ENCODE measurements at places on chromosomes 4 and X.

DNA sequence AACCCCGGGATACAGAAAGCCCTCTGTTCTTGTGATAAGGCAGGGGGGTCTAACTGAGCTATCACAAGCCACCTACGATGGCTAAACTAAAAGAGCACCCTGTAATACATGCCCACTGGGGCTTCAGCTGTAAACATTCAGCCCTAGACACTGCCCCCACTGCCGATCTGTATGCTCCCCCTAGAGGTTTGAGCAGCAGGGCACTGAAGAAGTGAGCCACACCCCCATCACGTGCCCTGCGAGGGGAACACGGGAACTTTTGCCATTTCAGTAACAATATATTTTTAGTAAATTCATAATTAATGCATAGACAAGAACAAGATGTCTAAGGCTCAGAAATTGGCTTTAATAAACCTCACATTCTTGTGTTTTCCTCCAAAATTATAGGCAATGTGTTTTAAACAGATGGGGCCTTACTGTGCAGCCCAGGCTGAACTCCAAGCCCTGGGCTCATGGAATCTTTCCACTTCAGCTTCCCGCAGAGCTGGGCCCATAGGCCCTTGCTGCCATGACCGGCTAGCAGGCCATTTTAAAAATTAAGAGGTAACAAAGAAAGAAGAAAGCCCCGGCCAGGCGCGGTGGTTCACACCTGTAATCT lies 235.3 kb upstream of the SFRP2 start:
- no peak for DNase-seq

GRCh38 chr4:147843162-147843561 lies 111.3 kb downstream of the ARHGAP10 start:
- DNase-seq, result no peak

GRCh38 chr4:104941661-104942062 lies 205.0 kb upstream of the TET2 start:
- DNase-seq, result no peak

DNA sequence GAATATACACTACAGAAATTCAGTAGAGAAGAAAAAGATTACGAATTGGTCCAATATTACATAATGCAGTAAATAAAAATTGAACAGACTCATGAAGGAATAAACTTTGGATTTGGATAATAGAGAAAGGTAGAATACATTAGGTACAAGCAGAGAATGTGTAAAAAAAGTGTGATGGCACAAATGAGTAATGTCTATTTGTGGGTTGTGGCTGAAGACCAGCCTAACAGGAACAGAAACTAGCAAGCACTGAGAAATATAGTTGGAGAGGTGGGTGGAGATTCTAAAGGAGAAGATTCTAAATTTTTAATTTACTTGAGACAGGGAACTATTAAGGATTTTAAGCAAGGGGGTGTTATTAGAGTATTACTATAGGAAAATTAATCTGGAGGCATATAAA lies 15.2 kb upstream of the CLOCK start:
- DNase-seq, result peak; percentile 50

- DNase-seq, result no peak
Observed at GRCh38 chr4:72702948-72703347, 133.9 kb upstream of the ADAMTS3 start.

GRCh38 chr4:166169111-166169510 lies 296.1 kb downstream of the TLL1 start:
- DNase-seq, result no peak

DNA sequence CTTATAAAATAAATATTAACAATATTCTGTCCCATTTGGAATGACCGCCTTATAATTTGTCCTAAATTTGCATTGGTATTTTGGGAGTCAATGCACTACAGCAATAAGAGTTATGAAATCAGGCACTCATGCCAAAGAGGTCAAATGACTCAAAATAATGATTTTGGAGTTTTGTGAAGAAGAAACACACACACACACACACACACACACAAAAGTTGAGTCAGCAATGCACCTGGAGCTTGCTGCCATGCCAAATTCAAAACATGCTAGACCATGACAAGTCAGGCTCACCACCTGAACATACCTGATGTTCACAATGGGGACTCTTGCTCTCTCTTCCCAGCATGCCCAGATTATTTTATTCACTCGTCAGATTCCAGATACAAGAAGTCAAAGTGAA lies 56.7 kb downstream of the PROM1 start:
- DNase-seq, result no peak

GRCh38 chr4:11698846-11699590 lies 270.3 kb upstream of the HS3ST1 start:
- DNase-seq, result no peak

- no peak for DNase-seq
Observed at GRCh38 chr4:65046192-65047133, 623.8 kb downstream of the EPHA5 start.

DNA sequence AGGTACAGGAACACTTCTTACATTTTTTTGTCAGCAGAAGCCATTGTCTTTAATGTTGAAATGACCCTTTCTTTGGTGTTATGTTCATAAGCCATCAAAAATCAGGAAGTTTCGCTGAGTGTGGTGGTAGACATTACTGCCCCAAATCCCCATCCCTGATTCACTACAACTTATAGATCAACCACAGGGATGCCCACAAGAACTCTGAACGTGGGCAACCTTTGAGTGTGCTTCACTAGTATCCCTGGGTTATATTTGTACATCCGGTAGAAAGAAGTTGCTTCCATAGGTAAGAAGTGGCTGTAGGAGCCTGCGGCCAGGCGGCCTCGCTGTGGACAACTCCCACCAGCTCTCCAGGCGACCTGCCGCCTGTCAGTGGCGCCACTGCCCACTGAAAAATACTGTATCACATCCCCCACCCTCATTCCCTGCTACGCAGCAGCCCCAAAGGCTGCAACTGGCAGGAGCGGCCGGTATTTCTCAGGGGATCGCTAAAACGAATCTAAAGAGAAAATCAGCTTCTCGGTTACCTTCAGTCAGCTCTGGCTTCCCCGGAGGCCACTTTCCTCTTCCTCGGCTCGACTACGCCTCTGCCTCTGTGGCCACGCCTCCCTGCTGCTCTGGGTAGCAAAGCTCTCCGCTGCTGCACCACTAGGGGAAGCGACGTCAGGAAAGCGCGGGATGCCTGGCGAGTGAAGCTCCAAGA lies 13.9 kb upstream of the ETDC start:
- DNase-seq, result peak; percentile 18
